ENCODE measurements at places on chromosomes 4 and X.

- no peak for DNase-seq
Observed at GRCh38 chr4:69239092-69239491, 24.5 kb upstream of the UGT2B11 start.

- no peak for DNase-seq
Observed at GRCh38 chrX:15894724-15895123, 40.1 kb upstream of the AP1S2 start.

- no peak for DNase-seq
Observed at GRCh38 chr4:182862141-182862875, 54.9 kb downstream of the DCTD start.

GRCh38 chr4:155742310-155743015, 16.4 kb upstream of the GUCY1B1 start:
- no peak for DNase-seq

DNA sequence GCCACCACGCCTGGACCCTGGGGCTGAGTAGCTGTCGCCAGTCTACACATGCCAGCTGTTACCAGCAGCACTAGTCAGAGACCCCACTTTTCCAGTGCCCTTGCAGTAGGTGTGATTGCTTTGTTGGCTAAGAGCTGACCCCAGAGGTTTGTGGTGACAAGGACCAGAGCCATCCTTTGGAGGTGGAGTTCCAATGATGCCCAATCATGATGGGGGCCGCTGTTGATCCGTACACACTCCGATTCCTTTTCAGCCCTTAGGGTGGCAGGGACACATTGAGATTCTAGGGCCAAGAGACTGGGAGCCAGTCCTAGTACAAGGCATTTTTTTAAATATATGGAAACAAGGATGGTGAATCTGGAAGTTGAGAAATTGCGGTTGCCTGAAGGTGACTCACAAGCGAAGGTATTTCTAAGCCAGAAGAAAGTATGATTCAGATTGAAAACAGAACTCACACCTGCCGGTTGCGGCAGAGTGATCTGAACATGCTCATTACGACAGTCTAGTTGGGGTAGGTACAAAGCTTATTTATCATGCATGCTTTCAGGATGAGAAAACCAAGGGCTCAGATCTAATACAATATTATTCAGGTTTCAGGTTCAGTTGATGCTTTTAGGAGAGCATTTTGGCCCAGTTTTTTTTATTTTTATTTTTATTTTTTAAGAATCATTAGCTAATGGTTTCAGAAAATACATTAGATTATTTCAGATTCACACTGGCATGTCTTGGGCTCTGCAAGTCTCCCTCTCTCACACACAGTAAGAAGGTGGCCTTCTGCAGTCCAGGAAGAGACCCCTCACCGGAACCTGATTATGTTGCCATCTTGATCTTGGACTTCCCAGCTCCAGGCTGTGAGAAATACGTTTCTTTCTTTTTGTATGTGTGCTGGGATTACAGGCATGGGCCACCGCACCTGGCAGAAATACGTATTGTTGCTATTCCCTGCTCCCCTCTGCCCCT, 43.4 kb downstream of the SHROOM2 start:
- peak; percentile 5 for DNase-seq

DNA sequence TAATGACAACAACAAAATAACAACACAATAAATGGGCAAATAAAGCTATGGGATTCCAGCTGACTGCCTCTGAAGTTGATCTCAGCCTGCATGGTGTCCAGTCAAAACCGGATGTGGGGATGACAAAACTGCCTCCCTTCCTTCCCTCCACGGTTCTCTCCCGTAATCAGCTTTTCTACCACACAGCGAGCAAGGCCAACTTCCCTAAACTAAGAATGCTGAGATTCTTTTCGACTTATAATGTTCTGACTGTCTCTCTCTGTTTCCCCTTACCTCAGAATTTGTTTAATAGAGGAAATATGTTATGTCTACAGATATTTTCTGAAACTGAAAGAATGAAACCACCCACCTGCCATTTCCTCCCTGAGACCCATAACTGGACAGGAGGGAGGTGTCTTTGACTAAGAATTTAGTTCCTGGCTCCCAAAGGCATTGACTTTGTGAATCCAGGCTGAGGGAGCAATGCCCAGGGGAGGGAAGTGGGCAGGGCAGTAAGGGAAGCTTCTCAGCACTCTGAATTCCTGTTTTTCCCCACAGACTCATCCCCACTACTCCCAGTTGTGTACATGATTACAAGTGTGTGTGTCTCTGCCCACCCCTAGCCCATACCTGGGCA, 1.0 kb upstream of the TLR1 start:
- DNase-seq = no peak
